ENCODE measurements at places on chromosomes 5 and 9.

GRCh38 chr5:181100121-181100875 is 30.7 kb downstream of the OR2V1 start:
- no peak for DNase-seq

DNA sequence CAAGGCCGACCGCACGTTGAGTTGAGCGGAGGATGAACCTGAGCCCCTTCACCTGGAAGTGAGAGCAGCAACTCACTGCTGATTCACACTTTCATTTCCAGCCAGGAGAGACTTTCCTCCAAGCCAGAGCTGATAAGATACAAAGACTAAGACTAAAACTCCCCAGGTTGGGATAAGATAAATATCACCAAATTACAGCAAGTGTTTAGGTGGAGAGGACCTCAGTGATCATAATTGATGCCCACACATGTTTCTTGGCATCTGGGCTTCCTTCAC is 6.4 kb upstream of the NKD2 start:
- DNase-seq: no peak

- DNase-seq: no peak
These were observed 19.9 kb downstream of the TPPP start for GRCh38 chr5:673161-673830.

DNA sequence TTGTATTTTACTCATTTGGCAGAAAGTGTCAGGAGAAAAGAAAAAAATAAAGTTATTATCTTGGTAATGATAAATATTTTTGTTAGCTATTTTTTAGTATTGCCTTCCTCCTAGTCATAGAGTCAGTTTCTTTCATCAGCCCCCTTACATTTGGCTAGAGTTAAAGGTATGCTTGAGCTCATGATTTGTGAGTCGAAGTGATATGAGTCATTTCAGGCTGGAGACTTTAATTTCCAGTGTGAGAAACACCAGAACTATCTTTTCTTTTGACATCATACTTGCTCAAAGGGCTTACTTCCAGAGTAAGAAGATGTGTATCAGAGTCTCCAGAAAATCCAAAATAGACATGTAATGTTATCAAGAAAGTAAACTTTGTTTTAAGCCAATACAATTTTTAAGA is 746.7 kb upstream of the TYRP1 start:
- no peak for DNase-seq

DNA sequence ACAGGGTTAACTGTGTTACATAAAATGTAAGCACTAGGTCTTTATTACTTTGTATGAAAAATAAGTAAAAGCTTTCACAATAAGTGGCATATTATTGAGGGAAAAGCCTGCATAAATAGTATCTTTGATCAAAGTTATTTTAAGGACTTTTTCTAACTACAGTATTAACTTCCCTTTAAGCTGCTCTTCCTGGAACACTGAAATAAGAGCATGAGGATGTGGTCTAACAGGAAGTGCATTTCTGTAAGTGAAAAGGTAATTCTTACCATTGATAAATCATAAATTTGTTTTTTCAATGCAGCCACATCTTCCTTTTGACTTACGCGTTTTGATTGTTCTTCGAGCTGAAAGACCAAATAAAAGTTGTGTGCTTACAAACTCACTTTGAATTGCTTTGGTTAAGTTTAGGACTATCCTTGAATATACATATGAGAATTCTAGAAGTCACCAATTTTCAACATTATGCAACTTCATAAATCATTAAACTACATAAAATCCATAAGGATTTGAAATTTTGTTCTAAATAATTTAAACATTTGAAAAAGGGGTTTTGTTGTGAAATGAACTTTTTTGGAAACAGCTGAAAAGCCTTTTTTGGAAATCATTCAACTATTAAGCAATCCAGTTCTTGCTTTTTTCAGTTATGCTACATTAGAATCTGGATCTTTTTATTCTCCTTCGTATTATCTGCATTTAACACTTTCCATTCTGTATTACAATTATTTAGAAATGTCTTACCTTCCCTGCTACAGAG is 50.6 kb downstream of the RASEF start:
- no peak for DNase-seq

DNA sequence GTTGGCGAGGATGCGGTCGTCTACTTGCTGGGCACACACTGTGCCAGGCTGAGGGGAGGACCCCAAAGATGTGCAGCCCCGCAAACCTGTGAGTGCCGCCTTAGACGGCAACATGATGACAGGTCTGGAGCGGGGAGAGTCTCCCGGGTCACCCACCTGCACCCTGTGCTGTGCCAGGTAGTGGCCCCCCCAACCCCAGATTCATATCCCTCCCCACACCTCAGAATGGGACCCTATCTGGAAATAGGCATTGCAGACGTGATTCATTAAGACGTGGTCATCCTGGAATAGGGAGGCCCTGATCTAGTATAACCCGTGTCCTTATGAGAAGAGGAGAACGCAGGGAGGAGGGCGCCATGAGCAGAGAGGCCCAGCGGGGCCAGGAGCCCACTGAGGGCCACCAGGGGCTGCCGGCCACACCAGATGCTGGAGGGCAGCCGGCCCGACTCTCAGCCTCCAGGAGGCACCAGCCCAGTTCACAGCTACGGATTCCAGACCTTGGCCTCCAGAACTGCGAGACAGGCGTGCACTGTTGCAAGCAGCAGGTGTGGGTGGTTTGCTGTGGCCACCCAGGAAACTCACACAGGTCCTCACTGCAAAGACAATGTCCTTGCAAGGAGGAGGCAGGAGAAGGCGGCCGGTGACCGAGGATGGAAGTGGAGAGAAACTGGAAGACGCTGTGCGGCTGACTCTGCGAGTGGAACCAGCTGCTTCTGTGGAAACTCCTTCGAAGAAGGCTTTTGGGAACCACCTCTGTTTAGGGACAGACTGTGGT is 131.9 kb upstream of the LPCAT1 start:
- no peak for DNase-seq

DNA sequence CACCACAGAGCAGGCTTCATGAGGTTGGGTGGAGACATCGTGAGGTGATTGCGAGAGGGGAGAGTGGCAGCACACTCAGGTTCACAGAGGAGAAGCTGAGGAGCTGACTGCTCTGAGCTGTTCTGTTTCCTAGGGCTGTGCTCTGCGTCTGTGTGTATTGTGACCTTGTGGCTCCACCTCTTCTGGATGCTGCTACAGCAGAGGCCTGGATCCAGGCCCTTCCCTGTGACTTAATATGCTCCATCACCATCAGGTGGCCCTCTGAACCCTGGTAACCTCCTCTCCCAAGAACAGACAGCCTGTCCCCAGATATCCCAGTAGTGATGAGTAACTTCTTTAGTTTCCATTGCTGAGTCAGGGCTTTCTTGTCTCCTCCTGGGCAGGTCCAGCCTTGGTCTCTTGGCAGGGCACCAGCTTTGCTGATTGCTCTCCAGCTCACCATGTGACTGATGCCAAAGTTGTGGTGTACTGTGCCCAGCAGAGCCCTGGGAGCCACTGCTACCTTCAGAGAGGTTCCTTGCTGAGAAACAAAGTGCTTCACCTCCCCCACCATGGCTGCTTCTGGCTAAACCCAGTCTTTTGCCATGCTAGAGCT is 212.8 kb upstream of the CHD1 start:
- no peak for DNase-seq

DNA sequence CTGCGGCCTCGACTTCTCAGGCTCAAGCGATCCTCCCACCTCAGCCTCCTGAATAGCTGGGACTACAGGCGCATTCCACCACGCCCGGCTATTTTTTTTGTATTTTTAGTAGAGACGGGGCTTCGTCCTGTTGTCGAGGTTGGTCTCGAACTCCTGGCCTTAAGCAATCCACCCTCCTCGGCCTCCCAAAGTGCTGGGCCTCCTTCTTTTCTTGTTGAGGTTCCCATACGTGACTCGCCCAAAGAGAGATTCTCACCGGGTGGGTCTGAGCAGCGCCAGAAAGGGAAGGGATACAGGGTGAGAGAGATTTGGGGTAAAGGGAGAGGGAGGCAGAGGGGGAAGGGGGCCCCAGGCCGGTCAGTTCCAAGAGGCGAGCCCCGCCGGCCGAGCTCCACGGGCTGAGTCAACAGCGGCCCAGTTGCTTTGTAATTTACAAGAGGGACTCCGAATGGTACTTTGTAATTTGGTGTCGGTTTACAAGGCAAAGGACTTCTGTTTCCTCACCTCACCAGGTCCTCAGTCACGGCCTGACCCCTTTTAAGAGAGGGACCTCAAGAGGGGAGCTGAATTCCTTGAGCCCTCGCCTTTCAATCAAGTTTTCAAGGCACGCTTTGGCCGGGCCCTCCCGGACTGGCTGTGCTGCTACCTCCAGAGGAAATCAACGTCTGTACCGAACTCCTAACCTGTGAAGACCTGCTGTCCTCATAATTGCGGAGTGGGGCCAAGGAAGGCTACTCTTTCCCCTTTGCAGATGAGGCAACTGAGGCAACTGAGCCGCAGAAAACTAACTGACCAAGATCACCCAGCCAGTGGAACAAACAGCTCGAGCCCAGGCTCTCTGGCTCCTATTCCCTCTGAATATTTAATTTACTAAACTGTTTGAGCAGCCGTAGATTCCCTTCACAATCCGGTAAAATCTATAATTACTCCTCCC is 3.3 kb upstream of the DMRT2 start:
- no peak for DNase-seq

GRCh38 chr9:31347082-31347617 is 1037.3 kb upstream of the ACO1 start:
- peak; percentile 50 for DNase-seq

- peak; percentile 11 for DNase-seq
These were observed 364.2 kb upstream of the PDE4D start for GRCh38 chr5:60257596-60258271.

DNA sequence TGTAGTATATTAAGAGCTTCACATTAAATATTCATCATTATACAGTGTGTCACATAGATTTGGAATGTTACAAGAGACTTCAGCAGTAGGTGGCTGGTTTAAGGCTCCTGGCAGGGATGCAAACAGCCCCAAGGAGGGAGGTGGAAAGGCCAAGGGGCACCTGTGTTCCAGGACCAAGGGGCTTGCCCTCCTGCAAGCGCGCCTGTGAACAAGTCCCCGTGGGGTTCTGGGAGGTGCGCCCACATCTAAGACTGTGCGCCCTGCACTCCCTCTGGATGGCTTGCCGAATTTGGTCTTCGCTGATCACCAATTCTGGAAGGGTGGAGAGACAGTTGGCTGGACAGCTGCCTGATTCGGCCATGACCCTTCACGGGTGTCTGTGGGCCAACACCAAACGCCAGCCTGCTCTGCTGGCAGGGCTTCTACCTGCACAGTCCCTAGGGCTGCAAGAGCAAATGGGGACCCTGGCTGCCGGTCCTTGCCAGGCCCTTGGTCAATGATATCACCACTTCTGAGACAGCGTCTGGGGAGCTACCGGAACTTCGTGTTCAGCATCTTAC is 12.1 kb upstream of the SLC25A51 start:
- DNase-seq: no peak

GRCh38 chr5:87916320-87916719 is 352.3 kb downstream of the TMEM161B start:
- no peak for DNase-seq

GRCh38 chr9:125750627-125751011 is 3.4 kb downstream of the PBX3 start:
- DNase-seq: no peak

DNA sequence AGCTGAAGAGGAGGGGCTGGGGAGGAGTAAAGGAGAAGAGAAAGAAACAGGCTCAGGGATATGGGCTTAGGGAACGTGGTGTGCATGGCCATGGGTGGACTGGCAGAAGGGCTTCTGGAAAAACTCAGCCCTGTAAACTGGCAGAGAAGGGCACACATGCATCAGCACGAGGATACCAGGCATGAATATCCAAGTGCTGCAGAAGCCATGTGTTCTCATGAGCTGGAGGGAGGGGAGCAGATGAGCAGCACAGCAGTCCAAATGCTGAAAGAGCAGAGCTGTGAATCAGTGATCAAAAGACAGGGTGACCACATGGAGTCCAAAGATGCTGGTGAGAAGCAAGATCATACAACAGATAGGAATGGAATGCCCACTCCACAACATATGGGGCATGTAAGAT is 72.3 kb downstream of the SEMA5A start:
- DNase-seq: no peak

DNA sequence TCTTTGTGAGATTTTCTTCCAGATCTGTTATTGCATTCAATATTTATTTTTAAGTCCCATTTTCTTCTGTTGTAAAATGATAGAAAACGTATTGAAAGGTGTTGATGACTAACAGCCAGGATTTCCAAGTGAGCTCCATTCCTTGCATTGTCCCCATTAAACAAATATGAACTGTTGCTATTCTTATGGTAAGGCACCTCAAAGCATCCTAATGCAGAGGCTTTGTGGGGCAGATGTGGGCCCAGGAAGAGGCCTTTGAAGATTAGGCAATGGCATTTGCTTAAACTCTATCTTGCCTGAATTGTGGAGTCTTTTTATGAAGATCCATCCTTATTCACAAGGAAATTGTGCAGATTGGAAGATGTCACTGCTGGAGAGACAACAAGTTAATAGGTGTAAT is 38.9 kb downstream of the NTRK2 start:
- DNase-seq: no peak

DNA sequence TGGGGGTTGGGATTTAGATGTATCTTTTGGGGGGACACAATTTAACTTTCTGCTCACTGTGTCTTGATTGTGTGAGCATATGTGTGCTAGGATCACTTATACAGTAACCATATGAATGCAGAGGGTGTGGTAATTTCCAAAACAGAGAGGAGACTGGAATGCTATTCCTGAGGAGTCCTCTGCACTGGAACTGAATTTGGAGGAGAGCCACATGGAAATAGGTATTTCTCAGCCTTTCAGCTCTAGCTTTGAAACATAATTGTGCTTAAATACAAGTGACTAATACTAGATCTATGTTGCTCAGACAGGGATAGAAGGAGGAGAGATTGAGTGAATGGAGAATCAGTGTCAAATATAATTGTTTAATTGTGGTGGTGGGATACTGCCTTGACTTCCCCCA is 45.5 kb downstream of the FOCAD start:
- DNase-seq: no peak

- no peak for DNase-seq
These were observed 554 bp downstream of the RPS23 start for GRCh38 chr5:82277613-82277986.

GRCh38 chr9:127903557-127904475 is 4.4 kb upstream of the ST6GALNAC6 start:
- DNase-seq: no peak

DNA sequence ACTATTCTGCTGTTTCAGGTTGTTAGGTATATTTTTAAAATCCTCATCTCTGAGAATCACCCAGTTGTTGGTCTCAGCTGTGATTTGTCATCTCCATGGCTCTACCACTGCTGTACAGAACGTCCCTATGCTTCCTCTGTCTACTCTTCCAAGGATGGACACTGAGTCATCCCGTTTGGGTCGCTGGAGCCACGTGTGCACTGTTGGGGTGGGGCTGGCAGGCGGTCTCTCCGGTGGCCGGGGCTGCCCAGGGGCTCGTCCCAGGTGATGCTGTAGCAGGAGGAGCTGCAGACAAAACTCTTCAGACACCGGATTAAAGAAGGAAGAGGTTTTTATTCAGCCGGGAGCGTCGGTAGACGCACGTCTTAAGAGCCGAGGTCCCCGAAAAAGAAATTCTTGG is 16.9 kb downstream of the LCN9 start:
- DNase-seq: no peak

GRCh38 chr9:123724211-123724796 is 205.6 kb downstream of the DENND1A start:
- DNase-seq: peak; percentile 68

DNA sequence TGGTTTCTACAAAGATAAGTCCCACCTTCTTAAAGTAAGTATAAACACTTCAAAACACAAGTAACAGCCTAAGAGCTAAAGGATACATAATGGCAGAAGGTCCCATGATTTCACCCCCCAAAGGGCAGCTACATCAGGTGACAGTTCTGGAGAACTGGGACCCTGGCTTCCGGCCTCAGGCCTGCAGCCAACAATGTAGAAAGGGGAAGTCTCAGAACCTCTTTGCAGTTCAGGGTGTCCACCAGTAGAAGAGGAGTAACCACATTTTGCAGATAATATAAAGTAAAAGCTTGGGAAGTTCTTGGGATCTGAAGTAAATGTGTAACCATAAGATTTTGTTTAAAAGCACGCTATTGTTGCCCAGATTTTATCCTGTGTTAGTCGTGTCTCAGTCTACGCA is 267.4 kb upstream of the VLDLR start:
- DNase-seq: no peak

All from Ammon's horn (tissue), 1 donor.